ENCODE measurements at places on chromosomes 4 and X.
A peak's percentile ranks its signal among the peaks of the same experiment; 100 is the strongest.

DNA sequence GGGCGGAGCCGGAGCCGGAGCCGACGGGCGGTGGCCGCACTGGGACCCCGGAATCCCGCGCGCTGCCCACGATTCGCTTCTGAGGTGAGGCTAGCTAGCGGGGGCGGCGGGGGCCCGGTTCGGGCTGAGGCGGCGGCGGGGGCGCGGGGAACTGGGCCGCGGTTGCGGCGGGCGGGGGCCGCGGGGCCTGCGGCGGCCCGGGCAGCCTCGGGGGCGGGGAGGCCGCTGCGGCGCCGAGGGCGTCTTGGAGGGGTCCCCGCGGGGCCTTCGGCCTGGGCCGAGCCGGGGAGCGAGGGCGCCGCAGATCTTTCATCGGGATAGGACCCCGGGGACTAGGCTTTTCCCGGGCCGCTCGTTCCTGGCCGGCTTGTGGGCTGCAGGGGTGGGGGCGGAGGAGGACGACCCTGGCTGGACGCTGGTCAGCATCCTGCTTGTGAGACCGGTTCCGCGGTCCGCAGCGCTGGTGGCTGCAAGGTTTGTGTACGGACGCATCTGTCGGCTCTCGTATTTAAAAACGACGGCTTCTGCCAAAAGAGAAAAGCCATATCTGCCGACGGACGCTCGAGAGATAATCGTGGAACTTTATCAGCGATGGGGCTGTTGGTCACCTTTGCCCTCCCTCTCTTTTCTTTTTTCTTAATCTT lies 419 bp downstream of the ADD1 start:
- DNase-seq = no peak

- DNase-seq = no peak
Observed at GRCh38 chr4:4870576-4871241, 11.2 kb downstream of the MSX1 start.

GRCh38 chrX:47091149-47091775 lies 13.0 kb downstream of the RGN start:
- DNase-seq = no peak

DNA sequence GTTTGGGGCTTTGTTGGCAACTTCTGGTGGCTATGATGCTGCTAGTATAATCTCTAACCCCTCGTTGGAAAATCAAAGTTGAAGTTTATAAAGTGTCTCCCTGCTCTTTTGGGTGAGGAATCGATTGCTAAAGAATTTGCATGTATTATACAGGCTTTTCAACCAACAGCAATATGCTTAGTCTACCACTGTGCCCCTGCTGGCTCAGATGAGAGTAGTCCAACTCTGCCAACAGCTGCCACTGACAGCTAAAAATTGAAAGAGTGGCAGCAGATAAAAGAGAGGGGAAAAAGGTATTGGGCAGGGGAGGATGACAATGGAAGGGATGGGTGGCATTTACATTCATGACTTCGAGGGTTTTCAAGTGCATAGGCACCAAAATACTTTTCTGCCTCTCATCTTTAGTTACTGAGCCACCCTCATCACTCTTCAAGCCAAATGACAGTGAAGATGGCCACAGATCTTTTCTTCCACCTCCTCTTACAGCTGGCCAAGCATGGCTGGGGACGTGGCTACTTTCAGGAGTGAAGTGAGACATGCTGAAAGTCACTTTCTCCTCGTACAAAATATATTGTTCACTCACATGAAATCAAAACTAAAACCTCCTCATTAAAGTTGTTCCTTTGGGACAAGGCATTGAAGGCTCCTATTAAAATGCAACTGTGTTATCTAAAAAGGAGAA lies 2.7 kb upstream of the GRIA3 start:
- DNase-seq = no peak

- DNase-seq = no peak
Observed at GRCh38 chr4:169604903-169605331, 7.5 kb downstream of the NEK1 start.

- DNase-seq = no peak
Observed at GRCh38 chr4:159239629-159240028, 136.8 kb downstream of the RAPGEF2 start.

GRCh38 chr4:103496800-103497199 lies 223.0 kb downstream of the TACR3 start:
- no peak for DNase-seq

DNA sequence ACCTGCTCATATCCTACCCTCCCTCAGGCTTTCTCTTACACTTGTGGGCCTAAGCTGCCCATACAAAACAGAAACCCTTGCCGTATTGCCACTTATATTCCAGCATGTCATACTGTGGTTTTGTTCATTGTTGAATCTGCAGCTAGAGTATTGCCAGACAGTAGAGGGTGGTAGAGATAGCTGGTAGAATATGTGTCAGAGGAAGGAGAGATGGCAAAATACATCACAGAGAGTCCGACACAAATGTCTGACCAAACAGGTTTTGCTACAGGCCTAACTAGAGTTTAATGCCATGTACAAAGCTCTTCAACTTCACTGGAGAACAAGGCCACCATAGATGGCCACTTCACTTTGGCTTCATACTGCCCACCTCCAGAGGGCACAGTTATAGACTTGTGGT lies 160.1 kb downstream of the EFHC2 start:
- DNase-seq = no peak

GRCh38 chrX:24099394-24099793 lies 44.6 kb downstream of the EIF2S3 start:
- DNase-seq = no peak

GRCh38 chr4:78661921-78662521 lies 110.5 kb downstream of the ANXA3 start:
- no peak for DNase-seq

DNA sequence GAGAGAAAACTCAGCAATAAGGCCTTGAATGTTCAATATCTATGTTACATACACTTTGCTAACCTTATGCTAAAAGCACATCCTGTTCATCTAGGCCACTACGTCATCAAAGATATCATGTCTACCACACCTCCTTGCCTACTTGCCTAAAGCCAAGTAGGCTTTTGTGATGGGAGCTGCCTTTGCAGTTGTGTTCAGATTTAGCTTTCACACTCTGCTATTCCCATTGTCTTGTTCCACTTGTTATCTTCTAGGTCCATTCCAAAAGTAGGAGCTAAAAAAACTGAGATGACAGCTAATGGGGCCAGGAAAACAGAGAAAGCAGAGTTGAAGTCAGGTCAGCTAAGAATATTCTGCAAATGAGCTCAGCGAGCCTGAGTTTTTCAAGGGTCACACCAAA lies 153.6 kb upstream of the EDNRA start:
- no peak for DNase-seq

DNA sequence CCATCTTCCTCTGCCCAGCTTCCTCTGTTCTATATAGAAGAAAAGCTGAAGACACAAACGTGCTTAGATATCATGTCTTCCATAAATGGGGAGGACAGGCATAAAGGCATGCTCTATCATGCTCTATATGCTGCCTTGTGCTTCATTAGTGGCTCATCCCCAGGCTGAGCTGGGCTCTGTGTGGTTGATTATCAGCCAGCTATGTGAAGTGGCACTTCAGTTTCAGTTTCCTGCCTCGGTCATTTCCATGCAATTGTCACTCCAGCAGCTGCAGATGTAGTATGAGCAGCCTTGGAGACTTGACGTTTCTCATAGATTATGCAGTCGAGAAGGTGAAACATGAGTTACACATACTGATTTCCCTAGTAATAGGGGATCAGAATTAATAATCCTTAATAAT lies 106.2 kb downstream of the SYTL5 start:
- DNase-seq = no peak

- DNase-seq = no peak
Observed at GRCh38 chrX:105695451-105695850, 126.9 kb upstream of the NRK start.

- no peak for DNase-seq
Observed at GRCh38 chr4:8472689-8473197, 32.2 kb downstream of the TRMT44 start.

GRCh38 chr4:13918110-13918509 lies 290.6 kb upstream of the BOD1L1 start:
- DNase-seq = no peak

- no peak for DNase-seq
Observed at GRCh38 chrX:7261672-7262332, 113.8 kb upstream of the PUDP start.

DNA sequence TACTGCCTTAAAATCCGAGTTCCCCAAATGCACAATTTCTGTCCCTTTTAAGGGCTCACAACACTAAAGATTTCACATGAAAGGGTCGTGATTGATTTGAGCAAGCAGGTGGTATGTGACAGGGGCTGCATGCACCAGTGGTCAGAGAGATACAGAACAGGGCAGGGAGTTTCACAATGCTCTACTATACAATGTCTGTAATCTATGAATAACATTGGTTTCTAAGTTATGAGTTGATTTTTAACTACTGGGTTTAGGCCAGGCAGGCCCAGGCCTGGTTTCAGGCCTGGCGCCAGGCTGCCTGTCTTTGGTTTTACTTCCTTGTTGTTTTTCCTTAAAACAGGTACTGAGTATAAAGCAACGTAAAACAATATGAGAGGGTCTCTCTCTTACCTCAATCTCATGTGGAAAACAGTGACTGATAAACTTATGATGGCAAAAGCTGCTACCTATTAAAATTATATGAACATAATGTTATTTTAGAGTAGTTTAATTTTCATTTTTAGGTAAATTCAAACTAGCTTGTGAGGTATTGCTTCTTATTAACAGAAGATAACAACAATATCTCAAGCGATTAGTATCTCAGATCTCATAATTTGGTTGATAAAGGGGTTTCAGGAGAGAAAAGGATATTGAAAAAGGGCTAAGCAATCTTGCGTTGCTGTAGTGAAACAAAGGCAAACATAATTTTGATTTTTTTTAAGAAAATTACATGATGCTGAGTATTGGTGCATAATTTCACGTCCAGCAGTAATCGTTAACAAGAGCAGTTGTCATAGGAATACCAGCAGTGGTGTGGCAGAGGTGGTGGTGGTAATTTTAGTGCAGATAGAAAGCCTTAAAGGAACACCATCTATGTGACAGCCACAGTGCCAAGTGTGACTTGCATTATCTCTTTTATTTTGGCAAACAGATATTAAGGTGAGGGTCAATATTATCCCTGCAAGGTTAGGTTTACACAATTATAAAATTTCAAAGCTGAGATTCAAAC lies 944.4 kb upstream of the GRID2 start:
- no peak for DNase-seq

GRCh38 chrX:38126179-38126578 lies 94.5 kb downstream of the SRPX start:
- no peak for DNase-seq

- DNase-seq = no peak
Observed at GRCh38 chrX:100410901-100411801, 1.1 kb upstream of the PCDH19 start.

DNA sequence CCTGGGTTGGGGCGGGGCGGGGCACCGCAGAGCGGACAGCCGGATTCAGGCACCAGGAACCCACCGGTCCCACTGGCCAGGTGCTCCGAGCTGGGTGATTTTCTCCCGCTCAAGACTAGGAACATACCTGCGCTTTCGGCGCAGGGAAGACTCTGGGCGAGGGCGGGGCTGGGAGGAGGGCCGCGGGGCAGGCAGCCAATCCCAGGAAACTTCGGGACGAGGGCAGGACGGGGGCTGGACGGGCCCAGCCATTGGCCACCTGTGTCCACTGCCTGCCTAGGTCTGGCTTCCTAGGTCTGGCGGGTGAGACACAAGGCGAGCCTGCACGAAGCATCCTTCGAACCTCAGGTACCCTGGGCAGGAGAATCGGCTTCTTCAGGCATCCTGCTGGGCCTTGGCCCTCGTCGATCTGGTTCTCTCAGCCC lies 274 bp upstream of the ERVMER34-1 start:
- no peak for DNase-seq

GRCh38 chrX:119040432-119040831 lies 32.4 kb upstream of the CT47C1 start:
- DNase-seq = no peak

DNA sequence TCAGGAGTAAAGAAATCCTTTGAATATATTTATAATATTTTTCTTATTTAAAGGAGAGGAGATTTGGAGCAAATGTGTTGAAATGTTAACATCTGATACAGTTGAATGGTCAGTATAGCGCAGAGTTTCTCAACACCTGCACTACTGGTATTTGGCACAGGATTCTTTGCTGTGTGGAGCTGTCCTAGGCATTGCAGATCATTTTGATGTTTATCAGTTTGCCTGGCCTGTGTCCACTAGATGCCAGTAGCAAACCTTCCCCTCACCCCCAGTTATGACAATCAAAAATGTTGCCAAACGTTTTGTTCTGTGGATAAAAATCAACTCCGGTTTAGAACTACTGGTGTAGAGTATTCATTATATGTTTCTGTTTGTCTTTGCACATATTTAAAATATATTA lies 765.3 kb upstream of the SLIT2 start:
- DNase-seq = no peak

DNA sequence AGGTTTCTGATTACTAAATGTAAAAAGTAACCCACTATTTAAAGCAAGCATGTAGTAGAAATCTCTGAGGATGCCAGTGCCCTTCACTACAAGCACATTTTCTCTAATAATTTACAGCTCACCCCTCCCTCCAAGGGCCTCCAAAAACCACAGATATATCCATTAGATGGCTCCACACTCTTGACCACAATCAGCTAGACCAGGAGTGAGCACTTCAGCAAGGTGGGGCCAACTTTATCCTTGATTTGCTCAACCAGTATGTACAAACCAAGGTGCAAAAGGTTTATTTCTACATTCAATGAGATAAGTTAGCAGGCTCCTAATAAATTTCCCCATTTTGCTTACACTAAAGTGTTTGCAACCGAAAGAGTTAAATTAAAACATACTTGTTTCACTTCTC lies 35.8 kb downstream of the RFC1 start:
- no peak for DNase-seq

- peak; percentile 47 for DNase-seq
Observed at GRCh38 chr4:7806338-7807090, 133.1 kb downstream of the AFAP1 start.

- DNase-seq = no peak
Observed at GRCh38 chr4:176864238-176864637, 71.5 kb upstream of the VEGFC start.

GRCh38 chrX:20437683-20438082 lies 171.0 kb upstream of the RPS6KA3 start:
- no peak for DNase-seq
